ENCODE measurements at places on chromosomes 13 and 19.

DNA sequence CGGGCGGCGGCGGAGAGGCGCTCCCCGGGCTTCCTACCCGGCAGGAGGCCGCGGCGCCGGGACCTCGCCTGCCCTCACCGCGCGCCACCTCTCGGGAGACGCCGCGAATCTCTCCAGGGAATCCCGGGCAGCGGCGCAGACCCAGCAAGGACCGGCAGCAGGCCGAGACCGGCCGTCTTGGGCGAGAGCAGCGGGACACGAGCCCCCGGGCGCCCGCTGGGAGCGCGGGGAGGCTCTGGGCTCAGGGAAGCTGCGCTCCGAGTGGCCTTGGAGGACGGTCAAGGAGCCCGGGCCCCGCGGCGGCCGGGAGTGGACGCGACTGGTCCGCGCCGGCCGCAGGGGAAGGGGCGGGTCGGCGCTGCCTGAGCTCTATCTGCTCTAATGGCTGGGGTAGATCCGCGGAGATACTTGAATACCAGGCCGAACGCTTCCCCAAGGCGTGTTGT lies 14.7 kb downstream of the CDX2 start:
- no peak for DNase-seq

- no peak for DNase-seq
These were observed 18.7 kb upstream of the SOX21 start for GRCh38 chr13:94731028-94731427.

- DNase-seq, result no peak
These were observed 8.2 kb upstream of the ERFL start for GRCh38 chr19:41936416-41936850.

DNA sequence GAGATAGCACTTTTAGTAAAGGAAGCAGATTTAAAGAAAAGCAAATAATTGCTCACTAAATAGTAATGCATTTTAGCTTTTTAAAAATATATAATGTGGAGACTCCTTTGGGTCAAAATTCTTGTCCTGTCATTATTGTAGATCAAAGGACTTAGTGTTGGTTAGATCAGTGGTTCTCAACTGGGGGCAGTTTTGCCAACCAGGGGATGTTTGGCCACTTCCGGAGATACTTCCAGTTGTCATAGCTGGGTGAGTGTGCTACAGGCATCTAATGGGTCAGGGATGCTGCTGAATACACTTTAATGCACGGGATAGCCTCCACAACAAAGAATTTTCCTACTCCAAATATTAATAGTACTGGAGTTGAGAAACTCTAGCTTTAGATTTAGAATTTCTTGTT lies 126.8 kb downstream of the LMO7 start:
- DNase-seq, result no peak

GRCh38 chr13:96450326-96451020 lies 360.6 kb downstream of the HS6ST3 start:
- no peak for DNase-seq

DNA sequence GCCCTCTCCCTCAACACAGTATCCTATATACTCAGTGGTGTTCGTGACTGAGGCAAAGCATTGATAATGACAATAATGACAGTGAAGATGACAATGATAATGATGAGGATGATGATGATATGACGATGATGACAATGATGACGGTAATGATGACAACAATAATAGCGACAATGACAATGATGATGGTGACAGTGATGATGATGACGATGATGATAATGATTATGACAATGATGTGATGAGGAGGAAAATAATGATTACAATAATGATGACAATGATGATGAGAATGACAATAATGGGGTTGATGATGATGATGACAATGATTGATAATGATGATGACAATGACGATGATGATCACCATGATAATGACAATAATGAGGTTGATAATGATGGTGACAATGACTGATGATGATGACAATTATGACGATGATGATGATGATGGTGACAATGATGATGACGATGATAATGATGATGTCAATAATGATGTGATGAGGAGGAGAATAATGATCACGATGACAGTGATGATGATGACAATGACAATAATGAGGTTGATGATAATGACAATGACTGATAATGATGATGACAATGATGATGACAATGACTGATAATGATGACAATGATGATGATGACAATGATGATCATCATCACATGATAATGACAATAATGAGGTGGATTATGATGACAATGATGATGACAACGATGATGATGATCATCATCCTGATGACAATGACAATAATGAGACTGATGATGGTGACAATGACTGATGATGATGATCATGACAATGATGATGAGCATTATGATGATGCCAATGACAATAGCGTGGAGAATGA lies 16.7 kb downstream of the ELSPBP1 start:
- no peak for DNase-seq

DNA sequence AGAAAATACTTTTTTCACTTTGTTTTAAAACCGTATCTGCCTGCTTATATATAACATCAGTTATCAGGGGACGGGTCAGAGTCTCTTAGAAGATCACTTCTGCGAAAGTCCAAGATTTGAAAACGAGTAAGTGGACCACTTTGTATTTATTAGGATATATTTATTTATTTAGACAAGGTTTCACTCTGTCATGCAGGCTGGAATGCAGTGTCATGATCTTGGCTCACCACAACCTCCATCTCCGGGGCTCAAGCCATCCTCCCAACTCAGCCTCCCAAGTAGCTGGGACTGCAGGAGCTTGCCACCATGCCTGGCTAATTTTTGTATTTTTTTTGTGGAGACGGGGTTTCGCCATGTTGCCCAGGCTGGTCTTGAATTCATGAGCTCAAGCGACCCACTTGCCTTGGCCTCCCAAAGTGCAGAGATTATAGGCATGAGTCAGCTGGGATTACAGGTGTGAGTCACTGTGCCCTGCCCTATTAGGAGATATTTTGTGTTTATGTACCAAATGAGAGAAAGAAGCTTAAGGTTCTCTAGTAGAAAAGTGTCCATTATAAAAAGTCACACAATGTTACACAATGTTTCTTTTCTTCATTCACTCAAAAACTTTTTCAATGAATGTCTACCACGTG lies 39.5 kb downstream of the RASL11A start:
- DNase-seq, result no peak

GRCh38 chr19:11538232-11539036 lies at the start of gene CNN1:
TSS of gene CNN1 (plus strand) at chr19:11538851. CDS start at chr19:11538928, 77 bp downstream.
- no peak for DNase-seq

DNA sequence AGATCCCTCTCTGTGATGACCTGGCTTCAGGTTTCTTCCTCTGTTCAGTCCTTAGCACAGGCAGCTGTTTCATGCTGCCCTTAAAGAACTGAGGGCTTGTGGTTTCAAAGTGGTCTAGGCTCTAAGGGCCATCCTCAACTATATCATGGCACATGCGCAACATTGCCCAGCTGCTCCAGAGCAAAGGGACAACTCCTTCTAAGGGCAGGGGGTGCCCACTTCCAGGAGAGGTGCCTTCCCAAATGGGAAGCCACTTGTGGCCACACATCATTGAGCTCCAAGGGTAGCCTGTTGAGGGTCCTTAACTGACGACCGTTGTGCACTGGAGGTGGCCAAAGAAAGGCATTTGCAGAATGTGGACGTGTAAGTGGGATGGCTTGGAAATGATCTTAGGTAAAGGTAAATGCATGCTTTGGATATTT lies 7.3 kb downstream of the GPR183 start:
- DNase-seq, result no peak

DNA sequence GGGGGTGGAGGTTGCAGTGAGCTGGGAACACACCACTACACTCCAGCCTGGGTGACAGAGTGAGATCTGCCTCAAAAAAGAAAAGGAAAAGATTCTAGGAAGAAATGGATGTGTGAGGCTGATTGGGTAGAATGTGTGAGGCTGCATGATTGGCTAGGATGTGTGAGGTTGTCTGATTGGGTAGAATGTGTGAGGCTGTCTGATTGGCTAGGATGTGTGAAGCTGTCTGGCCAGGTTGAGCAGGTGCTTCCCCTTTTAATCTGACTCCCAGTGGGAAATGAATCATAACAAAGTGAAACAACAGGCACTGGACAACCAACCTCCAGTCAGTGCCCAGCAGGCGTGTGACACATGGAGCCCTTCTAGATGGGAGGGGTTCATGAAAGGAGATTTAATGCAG lies 14.7 kb downstream of the C13orf46 start:
- no peak for DNase-seq

- no peak for DNase-seq
These were observed 4.1 kb upstream of the RPS9 start for GRCh38 chr19:54196536-54196935.

DNA sequence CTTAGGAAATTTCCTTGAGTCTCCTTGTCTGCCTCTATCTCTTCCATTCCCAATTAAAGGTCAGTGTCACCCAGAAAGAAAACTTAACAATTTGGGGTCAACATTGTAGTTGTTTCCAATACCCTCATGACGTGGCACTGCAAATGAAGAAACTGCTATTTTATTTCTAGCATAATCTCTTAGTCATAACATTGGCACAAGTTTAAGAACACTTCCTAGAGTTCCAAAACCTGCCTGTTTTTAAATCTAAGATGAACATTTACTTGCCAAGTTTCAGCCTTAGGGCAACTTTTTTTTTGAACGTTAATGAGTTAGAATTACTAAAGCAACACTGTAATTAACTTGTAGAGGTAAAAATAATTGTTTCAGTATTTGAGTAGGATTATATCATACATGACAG lies 108.0 kb downstream of the LMO7 start:
- DNase-seq, result no peak

DNA sequence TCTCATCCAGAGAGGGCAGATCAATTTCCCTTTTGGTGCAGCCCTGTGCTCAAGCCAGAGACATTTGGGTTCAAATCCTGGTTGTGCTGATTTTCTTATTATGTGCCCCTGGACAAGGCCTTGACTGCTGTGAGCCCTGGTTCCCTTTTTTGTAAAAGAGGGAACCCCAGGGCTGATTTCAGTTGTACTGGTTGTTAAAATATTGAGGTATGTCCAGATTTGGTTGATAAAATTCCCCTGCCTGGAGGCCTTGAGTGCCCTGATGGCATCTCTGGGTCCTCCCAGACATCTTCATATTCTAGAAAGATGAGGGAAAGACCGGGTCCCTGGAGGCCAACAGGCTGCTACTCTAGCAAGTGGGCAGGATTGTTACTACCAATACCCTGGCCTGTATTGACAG lies 14.4 kb upstream of the PLAUR start:
- DNase-seq, result no peak
